ENCODE measurements at places on chromosomes 5 and 9. TPM values are rescaled to one million over a fixed set of nuclear protein-coding genes. Genes with fewer than 3 reads are reported as not detected.

DNA sequence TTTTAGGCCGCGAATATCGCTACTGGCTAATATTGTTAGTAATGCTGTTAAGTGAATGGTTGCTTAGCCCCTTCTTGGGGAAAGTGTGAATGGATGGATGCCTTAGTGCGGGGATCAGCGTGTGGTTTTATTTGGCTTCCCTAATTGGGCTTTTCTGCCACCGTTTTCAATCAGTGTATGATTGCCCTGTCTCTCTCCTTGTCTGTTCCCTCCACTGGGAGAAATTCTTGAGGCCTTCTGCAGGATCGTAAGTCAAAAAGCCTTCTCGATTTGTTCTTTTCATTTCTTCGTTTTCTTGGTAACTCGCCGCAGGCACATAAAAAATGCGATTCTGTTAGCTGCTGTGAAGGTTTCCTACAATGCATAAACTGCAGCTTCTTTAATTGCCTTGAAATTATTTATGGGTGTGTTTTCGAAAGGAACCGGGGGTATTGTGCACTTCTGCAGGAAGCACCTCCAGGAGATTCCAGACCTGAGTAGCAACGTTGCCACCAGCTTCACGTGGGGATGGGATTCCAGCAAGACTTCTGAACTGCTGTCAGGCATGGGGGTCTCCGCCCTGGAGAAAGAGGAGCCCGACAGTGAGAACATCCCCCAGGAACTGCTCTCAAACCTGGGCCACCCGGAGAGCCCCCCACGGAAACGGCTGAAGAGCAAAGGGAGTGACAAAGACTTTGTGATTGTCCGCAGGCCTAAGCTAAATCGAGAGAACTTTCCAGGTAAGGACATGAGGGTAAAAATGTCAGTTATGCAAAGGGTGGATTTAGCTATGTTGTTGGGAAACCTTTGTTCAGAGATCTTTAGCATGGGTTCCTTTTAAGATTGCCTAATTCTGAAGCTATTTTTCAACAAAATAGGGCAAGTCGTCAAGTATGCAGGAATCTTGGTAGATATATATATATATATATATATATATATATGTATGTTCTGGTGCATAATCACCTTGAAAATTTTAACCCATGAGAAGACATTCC lies 700 bp downstream of the SKP2 start:
- no peaks in the 10 kb centered on the region for H3K27me3 ChIP-seq
- H3K4me1 ChIP-seq = no peaks in the 10 kb centered on the region
- H3K4me3 ChIP-seq = peak overlapping the region; percentile 83
- no peak overlapping the region for H3K27ac ChIP-seq

DNA sequence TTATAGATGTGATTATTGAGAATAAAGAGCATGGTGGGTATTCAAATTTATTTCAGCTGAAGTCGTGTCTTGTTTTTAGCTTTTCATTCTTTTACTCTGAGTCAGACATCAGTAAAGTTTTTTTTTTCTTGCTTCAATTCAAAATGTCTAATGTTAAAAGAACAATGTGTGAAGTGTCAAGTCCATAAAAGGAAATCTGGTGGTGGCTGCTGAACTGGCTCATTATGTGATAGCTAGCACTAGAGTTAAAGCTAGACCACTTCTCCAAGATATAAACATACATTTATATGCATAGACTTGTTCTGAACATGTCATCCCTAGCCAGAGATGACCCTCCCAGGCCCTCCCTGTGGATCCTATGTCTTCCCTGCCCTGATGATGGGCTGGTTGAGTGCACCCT lies 338.3 kb downstream of the RAB3C start:
- H3K27ac ChIP-seq = peak overlapping the region; percentile 97
- DNase-seq = no peak
- no peaks in the 10 kb centered on the region for H3K27me3 ChIP-seq

DNA sequence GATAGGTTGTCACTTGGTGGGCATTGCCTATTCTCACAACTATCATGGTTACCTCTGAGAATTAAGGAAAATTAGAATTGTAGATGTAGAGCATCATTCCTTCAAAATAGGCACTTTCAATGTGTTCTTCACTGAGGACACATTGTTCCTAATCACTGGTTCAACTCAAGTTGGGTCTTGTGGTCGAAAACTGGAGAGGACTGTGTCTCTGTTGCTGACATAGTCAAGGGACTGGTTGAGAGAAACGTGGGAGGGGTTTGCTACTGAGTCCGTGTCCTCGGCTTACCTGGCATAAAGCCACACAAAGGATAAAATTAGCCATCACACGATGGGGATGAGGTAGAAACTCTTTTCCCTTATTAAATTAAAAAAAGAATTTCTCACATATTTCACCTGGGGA lies 205.9 kb upstream of the CD180 start:
- H3K27me3 ChIP-seq = no peaks in the 10 kb centered on the region
- no peaks in the 10 kb centered on the region for H3K4me1 ChIP-seq
- H3K27ac ChIP-seq = no peak overlapping the region
- H3K36me3 ChIP-seq = no peaks in the 10 kb centered on the region
- no peak overlapping the region for H3K4me3 ChIP-seq
- no peak for DNase-seq

DNA sequence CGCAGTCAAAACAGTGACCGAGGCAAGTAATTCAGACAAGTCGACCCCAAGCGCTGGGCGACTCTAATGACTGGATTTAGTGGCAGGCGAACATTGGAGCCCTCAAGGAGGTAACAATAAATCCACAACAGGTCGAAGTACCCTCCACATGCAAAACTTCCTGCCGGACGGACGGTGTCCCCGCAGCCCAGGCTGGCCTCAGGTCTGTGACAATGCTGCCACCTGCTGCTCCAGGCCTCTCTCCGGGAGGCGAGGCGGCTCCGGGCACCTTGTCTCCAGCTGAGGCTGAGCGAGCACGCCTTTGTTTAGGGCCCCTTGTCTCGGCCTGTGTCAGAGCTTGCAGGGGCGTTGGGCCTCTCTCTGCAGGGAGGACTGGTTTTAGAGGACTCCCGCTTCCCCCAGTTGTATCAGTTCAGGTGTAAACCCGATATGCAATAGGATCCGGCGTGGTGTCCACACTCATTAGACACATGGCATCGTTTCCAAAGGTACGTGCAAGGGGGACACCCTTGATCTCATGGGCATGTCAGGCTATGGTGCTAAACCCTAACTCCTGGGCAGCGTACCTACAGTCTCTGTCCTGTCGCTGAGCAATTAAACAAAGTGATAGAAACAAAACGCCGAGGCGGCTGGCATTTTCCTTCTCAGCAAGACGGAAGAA lies 628.0 kb upstream of the ADAMTS16 start:
- no peaks in the 10 kb centered on the region for H3K27me3 ChIP-seq
- H3K36me3 ChIP-seq = no peaks in the 10 kb centered on the region
- DNase-seq = no peak
- H3K4me3 ChIP-seq = no peak overlapping the region
- no peaks in the 10 kb centered on the region for H3K4me1 ChIP-seq

- H3K27me3 ChIP-seq = no peaks in the 10 kb centered on the region
- H3K27ac ChIP-seq = no peak overlapping the region
- H3K36me3 ChIP-seq = no peaks in the 10 kb centered on the region
- DNase-seq = no peak
- H3K4me1 ChIP-seq = no peaks in the 10 kb centered on the region
Observed at GRCh38 chr5:58357121-58357520, 102.8 kb downstream of the PLK2 start.

- no peaks in the 10 kb centered on the region for H3K27me3 ChIP-seq
- no peak overlapping the region for H3K4me3 ChIP-seq
- no peak for DNase-seq
Observed at GRCh38 chr5:53542926-53543325, 17.5 kb upstream of the NDUFS4 start.

DNA sequence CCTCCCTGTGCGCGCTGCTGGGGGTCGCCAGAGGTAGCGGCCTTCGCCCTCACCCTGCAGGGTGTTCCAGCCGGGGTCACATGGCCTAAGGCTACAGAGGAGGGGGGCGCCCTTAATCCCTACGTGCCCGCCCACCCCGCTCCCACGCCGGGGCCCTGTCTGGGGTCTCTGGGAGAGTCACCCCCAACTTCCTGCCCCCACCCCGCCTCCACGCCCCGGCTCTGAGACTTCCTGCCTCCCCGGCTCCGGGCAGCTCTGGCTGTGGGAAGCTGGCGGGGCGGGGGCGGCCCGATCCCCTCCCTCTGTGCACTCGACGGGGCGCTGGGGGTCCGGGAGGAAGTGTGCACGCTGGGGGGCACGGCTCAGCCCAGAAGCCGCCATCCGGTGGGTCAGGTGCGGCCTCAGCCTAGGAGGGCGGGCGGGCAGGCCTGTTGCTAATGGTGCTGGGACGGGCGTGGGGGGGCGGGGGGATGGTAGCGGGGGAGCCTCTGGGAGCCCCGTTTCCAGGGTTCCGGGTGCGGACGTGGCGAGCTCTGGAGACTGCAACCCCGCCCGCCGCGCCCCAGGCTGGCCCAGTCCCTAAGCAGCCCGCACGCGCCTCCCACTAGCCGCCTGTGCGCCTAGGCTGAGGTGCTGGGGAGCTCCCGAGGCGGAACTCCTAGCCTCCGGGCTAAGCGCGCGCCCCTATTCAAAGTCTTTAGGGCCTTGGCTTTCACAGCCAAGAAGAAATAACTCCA lies 61.6 kb downstream of the CXXC5 start:
- H3K4me3 ChIP-seq = peak overlapping the region; percentile 48
- DNase-seq = no peak
- no peaks in the 10 kb centered on the region for H3K36me3 ChIP-seq
- H3K4me1 ChIP-seq = peaks cover 27% of the 10 kb centered on the region
- peak overlapping the region; percentile 52 for H3K27ac ChIP-seq

The SOWAHA gene
- not detected for total RNA-seq

The DMRTA1 gene
- not detected for total RNA-seq

The CMYA5 gene
- 1.2 TPM for total RNA-seq

The SH3GL2 gene
- not detected for total RNA-seq

Data from ascending aorta (tissue), 2 donors.